ENCODE measurements at places on chromosomes 13 and 19. TPM values are rescaled to one million over a fixed set of nuclear protein-coding genes. Genes with fewer than 3 reads are reported as not detected.

The KLK14 gene
- not detected for total RNA-seq

DNA sequence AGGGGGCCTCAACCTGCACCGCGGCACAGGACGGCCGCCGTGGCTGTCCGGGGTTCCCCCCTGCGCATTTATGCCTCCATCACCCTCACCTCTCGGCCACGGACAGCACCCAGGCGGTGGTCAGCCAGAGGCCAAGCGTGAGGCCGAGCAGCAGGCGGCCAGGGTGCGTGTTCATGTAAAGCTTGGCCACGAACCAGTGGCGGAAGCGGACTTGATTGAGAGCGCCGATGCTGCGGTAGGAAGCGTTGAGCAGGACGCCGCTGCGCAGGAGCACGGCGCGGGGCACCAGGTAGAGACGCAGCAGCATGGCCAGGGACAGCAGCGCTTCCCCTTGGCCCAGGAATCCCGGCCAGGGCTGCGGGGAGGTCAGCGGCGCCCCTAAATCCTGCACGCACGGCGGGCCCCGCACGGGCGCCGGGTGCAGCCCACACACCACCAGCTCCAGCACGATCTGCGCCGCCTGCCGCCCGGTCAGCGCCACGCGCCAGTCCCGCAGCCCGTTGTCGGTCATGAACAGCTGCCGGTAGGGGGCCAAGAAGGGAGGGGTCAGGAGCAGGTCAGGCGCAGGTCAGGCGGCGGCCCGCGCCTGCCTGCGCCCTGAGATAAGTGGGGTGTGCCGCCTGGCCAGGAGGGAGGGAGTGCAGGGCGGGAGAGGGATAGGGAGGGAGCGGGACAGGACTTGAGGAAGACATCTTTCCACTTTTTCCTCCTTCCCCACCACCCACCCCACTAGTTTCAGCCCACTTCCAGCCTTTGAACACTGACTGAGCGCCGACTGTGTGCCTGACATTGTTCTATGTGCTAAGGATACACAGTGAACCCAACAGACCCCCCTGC is 6.5 kb downstream of the KCNN4 start:
- DNase-seq = no peak

DNA sequence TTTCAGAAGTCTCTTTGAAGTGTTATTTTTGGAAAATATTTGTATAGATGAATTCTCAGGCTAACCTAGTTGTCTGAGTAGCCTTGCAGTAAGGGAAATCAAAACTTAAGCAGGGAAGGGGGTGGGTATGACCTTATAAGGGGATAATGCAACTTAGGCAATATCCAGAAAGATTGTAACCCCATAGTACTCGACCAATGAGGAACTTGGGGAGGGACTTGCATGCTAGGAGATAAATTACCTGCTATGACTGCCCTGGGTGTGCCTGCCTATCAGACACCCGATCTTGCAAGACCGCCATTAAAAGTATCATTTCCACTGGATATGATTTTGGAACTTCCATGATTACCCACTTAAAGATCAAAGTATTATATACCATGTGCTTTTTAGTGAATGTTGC is 23.0 kb upstream of the RFXAP start:
- DNase-seq = no peak

GRCh38 chr19:44723299-44723951 is 24.5 kb downstream of the CEACAM16 start:
- DNase-seq = no peak

DNA sequence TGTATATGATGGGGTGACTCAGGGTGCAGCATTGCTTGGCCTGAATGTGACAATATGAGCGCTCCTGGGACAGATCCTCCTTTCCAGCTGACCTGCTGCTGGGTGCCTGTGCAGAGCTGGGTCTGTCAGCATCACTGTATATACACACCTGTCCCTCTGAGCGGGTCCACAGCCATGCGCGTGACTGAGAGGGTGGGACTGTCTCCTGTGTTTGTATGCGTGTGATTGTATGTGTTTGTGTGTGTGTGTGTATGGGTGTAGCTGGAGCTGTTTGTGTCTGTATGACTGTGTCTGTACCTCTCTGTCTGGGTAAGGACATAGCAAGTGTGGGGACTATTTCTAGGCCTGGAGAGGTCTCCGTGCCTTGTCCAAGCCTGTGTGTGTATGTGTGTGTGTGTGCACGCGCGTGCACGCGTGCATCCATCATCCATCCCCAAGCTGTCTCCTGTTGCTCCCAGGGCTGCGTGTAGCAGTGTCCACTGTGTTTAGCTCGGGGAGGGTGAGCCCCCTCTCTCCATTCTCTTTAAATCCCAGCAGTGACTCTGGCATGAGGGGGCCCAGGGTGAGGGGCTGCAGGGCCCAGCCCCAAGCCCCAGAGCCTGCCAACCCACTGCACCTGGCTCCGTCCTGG is 8.3 kb downstream of the IGLON5 start:
- no peak for DNase-seq

The KLF1 gene
- total RNA-seq = not detected

GRCh38 chr13:96860882-96861281 is 133.4 kb downstream of the OXGR1 start:
- DNase-seq = no peak

DNA sequence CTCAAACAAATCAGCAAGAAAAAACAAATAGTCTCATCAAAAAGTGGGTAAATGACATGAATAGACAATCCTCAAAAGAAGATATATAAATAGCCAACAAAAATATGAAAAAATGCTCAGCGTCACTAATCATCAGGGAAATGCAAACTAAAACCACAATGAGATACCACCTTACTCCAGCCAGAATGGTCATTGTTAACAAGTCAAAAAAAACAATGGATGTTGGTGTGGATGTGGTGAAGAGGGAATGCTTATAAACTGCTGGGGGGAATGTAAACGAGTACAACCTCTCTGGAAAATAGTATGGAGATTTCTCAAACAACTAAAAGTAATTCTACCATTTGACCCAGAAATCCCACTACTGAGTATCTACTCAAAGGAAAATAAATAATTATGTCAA is 239.2 kb upstream of the RFC3 start:
- no peak for DNase-seq

The OR7C2 gene
- not detected for total RNA-seq

DNA sequence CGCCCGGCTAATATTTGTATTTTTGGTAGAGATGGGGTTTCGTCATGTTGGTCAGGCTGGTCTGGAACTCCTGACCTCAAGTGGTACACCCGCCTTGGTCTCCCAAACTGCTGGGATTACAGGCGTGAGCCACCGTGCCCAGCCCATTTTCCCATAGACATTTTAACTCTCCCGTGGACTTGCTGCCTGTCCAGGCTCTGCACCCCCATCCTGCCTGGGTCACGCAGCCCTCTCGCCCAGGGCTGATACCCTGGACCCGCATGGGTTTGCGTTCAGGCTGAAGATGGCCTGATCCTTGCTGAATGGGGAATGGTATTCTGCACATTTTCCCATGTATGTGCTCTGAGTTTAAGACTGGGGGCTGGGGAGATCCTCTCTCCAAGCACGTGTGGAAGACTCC is 46.0 kb upstream of the RANBP3 start:
- no peak for DNase-seq

DNA sequence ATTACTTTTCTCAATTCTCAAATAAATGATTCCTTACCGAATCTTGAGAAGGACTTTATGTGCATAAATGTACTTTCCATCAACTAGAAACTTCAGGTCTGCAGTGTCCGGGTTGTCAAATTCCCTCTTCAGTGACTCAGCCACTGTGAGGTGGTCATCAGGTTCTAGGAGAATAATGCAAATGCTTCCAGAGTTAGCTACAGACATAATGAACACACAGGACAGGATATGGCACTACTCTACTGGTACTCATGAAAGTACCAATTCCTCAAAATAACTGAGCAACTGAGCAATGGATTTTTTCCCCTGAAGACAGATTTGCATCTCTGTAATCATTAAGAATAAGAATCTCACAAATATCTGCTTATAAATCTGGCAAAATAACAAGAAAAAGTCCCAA is 31.2 kb downstream of the RCBTB2 start:
- DNase-seq = no peak

The CBLC gene
- total RNA-seq = not detected

The ARHGEF7 gene
- total RNA-seq = 119 TPM

DNA sequence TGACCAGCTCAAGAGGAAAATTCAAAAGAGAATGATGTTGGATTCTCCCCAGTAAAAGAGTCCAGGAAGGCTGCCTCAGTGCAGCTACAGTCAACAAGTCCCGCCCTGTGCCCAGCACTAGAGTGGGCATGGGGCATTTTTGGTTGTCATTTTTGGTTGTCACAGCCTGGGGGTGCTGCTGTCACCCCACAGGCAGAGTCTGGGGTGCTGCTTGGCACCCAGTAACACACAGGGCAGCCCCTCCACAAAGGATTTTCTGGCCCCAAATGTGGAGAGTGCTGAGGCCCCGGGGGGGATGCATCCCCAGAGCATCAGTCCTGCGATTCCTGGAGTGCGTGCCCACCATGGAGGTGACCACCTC is 28.2 kb upstream of the TMEM255B start:
- DNase-seq = no peak

- no peak for DNase-seq
Measured at GRCh38 chr13:46716821-46717220, 80.1 kb downstream of the ESD start.

DNA sequence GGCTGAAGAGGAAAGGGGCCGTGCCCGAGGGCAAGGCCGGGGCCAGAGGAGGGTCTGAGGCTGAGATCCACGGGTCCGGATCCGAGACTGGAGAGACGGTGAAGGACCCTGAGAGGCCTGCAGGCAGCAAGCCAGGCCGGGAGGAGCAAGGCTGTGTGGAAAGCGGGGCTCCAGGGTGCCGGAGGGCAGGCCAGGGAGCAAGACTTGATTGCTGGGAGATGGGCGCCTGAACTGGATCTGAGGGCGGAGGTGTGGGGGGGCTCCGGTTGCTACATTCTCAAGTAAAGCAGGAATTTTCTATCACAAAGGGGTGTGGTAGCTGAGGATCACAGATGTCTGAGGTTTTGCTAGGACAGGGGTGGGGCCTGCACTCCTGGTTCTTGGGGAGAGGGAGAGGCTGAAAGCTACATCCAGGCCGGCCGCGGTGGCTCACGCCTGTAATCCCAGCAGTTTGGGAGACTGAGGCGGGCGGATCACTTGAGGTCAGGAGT is 3.8 kb downstream of the MAMSTR start:
- DNase-seq = no peak

- DNase-seq = no peak
Measured at GRCh38 chr19:19379527-19379926, 25.9 kb upstream of the GATAD2A start.

DNA sequence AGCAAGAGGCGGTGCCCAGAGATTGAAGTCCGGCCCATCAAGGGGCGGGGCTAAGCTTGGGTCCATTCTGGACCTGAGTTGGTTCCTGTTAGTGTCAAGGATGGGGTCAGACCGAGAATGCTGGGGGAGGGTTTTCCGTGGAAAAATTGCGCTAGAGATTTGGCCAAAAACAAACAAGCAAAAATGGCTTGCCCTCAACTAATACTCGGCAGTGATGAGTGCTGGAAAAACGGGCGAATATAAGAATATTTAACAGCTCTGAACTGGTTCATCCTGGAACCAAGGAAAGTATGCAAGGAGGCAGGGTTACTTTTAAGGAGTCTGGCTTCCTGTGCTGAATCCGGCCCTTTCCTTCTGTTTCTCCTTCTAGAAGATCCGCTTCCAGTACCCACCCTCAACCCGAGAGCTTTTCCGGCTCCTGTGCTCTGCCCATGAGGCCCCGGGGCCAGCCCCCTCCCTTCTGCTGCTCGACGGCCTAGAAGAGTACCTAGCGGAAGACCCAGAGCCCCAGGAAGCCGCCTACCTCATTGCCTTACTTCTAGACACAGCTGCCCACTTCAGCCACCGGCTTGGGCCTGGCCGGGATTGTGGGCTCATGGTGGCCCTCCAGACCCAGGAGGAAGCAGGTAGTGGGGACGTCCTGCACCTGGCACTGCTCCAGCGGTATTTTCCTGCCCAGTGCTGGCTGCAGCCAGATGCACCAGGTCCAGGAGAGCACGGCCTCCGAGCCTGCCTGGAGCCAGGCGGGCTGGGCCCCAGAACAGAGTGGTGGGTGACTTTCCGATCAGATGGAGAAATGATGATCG is 880 bp downstream of the SWSAP1 start:
- no peak for DNase-seq

The DUS3L gene
- 30.9 TPM for total RNA-seq

The KCNK6 gene
- total RNA-seq = 11.9 TPM

GRCh38 chr13:26914624-26915023 is 154.0 kb upstream of the GPR12 start:
- DNase-seq = no peak

- DNase-seq = no peak
Measured at GRCh38 chr13:30759748-30760147, 24.4 kb downstream of the ALOX5AP start.

The ZNF667 gene
- total RNA-seq = not detected

GRCh38 chr19:31037286-31037980 is 311.8 kb downstream of the TSHZ3 start:
- no peak for DNase-seq

The ZNF417 gene
- 16.9 TPM for total RNA-seq

- DNase-seq = no peak
Measured at GRCh38 chr19:33678796-33679585, 57.2 kb downstream of the CHST8 start.

GRCh38 chr19:41802770-41803169 is 6.4 kb downstream of the CEACAM3 start:
- no peak for DNase-seq

DNA sequence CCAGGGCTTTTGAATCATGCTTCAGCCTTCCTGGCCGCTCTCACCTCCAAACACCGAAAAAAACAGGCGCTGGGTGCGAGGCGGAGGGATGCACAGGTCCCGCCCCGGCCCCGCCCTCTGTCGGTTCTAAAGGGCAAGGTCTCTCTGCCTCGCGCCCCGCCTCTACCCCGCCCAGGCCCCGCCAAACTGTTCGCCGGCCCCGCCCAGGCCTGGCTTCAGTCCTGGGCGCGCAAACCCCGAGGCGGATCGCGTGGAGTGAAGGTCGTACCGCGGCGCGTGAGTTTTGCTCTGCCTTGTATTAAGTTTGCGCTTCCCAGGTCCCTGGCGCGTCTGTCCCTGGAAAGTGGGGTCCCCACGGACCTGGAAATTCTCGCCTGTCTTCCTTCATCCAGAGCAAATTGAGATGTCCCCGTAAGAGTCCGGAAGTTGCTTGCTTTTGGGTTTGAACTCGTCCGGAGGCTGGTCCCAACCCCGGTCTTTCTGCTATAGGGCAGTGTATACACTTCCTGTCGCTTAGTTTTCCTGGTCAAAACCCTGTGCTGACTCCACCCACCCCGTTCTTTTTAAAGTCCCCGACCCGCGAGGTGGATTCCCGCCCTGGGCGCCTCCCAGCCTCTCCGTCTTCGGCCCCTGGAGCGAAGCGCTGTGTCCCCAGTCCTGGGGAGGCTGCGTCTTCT is 8.4 kb downstream of the ZNF808 start:
- peak; percentile 90 for DNase-seq

The KLK1 gene
- not detected for total RNA-seq

DNA sequence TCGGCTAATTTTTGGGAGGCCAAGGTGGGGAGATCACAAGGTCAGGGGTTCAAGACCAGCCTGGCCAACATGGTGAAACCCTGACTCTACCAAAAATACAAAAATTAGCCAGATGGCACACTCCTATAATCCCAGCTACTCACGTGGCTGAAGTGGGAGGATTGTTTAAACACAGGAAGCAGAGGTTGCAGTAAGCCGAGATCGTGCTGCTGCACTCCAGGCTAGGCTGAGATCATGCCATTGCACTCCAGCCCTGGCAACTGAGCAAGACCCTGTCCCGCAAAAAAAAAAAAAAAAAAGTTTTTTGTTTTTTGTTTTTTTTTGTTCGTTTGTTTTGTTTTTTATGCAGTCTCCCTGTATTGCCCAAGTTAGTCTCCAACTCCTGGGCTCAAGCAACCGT is 21.2 kb downstream of the MAST1 start:
- DNase-seq = no peak

Measured in osteocyte (in vitro differentiated cells).